ENCODE measurements at places on chromosomes 4 and X.

GRCh38 chr4:154433543-154433942 is 58.1 kb downstream of the DCHS2 start:
- no peak for DNase-seq

DNA sequence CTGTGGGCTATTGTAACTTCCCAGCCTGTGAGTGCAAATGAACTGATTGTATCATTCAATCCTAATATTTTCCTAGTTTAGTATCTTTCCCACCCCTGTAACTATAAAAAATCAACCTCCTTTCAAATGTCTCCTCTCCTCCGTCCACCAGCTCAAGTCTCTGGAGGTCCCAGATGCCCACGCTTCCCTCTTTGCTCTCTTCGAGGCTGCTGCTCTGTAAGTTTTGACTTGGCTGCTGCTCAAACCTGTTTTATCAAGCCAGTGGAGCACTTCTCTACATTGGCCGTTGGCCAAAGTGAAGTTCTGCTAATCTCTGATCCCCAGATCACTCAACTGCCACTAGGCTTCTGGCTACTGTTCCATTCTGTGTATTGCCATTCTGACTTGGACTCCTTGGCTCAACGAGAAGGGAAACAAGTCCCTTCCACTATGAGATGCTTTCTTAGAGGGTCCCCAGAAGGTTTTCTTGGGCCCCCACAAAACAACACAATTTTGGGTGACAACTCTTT is 60.7 kb upstream of the RAPGEF2 start:
- DNase-seq = no peak

DNA sequence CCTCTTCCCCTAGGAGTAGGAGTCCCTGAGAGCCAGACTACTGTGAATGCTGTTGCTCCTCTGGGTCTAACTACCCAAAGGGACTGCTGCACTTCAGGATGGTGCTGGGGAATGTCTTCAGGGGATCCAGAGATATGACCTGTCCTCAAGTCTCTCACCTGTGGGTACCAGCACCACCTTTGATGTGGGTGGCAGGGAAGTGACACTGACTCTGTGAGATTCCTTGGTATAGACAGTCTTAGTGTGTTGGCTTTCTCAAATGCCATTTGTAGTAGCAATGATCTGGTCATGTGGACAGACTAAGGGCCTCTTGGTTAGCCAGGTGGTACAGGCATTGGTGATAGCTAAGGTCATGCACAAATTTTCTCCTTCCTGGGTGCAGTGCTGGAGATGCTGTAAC is 108.9 kb upstream of the ADAMTS3 start:
- DNase-seq = no peak

DNA sequence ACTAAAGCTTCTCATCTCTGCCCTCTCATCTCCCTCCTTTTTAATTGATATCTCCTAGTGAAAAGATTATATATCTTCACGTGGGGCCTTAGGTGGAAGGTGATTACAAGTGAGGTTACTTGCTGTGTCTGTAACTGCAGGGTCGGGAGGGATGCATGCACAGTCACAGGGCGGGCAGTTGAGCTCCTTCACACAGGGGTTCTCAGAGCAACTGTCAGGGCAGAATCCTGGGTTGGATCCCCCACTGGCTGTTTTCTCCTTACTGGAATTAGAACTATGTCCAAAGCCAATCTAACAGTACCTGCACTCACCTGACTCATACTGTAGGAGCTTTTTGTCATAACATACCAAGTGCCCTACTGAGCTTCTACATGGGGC is 141.1 kb downstream of the AASDH start:
- DNase-seq = no peak

- no peak for DNase-seq
Observed at GRCh38 chrX:119790977-119791436, 423 bp downstream of the RPL39 start.

- DNase-seq = no peak
Observed at GRCh38 chrX:42886519-42886918, 108.6 kb upstream of the PPP1R2C start.
